Right lung (tissue), 10 donors: ENCODE measurements at places on chromosomes 6 and 20.
A peak's percentile ranks its signal among the peaks of the same experiment; 100 is the strongest.

- no peak for DNase-seq
Measured at GRCh38 chr6:24858177-24858653, 59.5 kb upstream of the ARMH2 start.

DNA sequence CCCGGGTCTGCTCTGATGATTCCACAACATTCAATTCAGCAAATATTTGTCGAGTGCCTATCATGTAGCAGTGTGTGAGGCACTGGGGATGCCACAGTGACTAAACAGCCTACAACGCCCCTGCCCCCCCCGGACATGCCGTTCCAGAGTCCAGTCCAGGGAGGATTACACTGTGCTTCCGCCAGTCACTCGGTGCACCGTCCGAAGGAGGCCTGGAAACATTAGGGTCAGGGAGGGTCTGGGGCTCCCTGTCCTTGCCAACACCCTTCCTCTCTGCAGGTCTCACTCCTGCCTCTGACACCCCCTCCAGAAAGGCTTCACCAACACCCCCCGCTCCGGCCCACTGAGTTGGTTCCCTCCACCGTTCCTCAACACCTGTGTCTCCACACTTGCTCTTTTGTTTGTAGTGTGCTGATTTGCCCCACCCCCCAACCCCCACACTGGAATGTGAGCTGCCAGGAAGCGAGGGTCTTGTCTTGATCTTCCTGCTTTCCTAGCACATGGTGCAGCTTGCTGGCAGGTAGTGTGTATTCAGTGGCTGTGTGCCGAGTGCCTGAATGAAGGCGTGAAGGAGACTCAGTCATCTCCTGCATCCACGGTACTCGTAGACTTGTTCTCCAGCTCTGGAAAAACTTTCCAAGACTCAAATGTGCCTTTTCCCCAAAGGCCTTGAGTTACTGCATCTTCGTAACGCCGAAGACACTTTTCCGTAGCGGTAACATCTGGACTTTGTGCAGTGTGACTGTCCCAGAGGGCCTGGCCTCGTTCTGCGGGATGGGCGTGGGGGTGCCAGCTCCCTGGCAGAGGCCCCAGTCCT is 150.4 kb downstream of the ZDHHC14 start:
- no peak for DNase-seq

DNA sequence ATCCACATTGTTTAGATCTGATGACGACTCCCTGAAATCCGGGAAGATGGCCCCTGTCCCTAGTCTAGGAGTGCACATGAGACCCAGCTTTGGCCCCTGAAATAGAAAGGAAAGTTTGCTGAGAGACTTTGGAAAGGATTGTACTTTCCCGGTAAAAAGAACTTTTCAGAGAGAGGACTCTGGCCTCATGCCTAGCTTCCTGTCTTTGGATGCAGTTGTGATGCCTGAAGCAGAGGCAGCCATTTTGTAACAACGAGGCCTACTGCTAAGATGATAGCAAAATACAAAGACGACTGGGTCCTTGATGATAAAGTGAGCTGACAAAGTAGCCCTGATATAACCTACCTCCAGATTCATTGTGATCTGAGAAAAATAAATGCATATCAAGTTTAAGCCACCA is 6.9 kb downstream of the CPNE5 start:
- no peak for DNase-seq

- DNase-seq, result no peak
Measured at GRCh38 chr6:33082702-33083101, 6.9 kb downstream of the HLA-DPB1 start.

- DNase-seq, result no peak
Measured at GRCh38 chr6:1615151-1615852, 5.6 kb downstream of the FOXC1 start.

DNA sequence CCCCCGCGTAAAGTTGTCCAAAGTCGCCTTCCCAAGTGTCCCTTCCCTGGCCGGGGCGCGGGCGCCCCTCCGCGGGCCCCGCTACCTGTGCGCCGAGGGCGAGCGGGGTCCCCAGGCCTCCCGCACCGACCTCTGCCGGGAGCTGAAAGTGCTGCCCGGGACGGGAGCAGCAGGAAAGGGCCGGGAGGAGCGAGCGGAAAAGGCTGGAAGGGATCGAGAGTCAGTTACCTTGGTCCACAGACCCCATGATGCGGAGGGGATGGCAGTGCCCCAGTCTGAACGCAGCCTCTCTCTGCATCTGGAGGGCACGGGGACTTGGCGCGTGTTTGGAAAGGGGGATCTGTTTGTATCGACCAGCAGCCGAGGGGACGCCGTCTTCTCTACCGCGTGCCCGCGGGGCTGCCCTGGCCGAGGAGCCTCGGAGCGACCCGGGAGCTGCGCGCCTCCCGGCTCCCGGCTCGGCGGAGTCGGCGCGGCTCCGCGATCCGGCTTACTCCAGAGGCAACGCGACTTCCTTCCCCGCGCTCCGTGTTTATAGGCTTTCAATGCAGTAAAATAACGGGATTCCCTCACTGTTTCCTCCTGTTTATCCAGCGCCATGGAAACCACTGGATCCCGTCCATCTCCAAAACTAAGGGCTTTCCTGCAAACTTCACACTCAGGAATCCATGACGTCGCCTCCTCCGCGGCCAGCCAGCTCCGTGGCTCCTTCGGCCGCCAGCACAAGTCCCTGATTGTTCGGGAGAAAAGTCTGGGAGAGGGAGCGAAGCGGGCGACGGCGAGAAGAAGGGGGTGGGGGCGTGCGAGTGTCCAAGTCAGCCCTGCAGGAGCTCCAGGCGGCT is 20.0 kb upstream of the NFATC2 start:
- DNase-seq, result peak; percentile 97

GRCh38 chr6:53361549-53362031 is 12.8 kb upstream of the ELOVL5 start:
- DNase-seq, result peak; percentile 67

DNA sequence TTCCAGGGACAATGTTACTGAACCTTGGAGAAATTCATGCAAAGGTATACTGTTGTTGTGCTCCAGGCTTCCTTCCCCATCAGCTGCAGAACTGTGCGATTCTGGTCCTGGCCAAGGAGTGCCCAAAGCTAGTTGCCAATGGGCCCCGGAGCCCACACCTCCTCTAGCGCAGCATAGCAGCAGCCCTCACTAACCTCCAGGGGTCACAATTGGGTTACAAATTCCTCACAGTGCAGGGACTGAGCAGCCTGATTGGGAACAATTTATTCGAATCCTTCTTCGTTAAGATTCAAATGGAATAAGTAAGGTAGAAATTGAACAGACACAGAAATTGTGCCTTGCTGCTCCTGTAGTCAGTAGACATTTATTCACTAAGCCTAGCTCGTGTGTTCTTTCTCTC is 284.9 kb downstream of the PRKN start:
- no peak for DNase-seq

DNA sequence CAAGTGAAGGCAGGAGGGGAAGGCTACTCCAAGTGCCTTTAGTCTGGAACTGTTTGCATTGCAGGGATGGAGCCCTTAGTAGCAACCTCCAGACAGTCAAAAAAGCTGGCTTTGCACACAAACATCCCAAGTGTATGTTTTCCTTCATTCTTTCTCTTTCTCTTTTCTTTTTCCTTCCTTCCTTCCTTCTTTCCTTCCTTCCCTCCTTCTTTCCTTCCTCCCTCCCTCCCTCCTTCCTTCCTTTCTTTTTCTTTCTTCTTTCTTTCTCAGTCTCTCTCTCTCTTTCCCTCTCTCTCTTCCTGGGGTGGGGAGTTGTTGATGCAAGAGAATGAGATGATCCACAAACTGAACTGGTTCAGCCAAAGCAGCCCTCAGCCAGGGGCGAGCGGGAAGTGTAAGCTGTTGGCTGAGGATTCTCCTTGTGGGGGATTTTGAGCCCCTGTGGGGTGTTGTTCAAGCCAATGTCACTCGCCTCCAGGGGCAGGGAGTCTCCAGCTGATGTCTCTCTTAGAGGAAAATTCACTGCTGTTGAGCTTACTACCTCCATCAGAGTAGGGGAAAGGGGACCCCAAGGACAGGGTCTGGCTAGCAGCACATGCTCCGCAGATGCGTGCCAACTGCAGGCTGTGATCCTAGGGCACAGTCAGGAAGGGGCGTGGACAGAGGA is 11.7 kb downstream of the RSPO4 start:
- no peak for DNase-seq

DNA sequence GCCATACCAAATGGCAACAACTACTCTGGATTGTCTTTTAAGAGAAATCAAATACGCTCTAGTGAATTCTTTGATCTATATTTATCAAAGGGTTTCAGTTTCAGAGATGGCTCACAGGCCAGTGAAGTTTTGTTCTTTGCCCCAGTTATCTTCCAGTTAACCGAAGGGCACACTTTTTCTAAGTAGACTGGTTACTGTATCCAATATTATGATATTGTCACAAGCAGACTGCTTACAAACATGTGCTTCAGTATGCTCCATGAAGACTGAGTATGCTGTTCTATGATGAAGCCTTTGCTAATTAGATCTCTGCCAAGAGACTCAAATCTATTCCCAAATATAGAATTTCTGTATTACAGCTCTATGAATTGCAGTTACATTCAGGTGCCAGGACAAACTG is 181.1 kb downstream of the REV3L start:
- no peak for DNase-seq

DNA sequence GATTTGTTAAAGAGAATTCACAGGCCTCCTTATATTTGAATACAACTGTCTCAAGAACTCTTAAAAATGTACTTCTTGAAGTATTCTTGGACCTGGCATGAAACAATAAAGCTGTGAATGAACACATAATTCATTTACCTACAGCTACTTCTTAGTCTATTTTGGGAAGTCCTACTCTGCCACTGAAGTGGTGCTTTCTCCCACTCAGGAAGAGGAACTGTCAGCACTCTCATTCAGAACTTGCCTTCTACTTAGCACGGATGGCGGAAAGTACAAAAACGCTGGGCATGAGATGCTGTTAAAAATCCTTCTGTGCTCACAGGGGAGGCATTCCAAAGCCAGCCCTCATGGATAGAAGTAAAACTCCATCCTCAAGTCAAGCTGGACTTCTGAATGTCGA is 144.8 kb upstream of the LAMP5 start:
- DNase-seq, result no peak

DNA sequence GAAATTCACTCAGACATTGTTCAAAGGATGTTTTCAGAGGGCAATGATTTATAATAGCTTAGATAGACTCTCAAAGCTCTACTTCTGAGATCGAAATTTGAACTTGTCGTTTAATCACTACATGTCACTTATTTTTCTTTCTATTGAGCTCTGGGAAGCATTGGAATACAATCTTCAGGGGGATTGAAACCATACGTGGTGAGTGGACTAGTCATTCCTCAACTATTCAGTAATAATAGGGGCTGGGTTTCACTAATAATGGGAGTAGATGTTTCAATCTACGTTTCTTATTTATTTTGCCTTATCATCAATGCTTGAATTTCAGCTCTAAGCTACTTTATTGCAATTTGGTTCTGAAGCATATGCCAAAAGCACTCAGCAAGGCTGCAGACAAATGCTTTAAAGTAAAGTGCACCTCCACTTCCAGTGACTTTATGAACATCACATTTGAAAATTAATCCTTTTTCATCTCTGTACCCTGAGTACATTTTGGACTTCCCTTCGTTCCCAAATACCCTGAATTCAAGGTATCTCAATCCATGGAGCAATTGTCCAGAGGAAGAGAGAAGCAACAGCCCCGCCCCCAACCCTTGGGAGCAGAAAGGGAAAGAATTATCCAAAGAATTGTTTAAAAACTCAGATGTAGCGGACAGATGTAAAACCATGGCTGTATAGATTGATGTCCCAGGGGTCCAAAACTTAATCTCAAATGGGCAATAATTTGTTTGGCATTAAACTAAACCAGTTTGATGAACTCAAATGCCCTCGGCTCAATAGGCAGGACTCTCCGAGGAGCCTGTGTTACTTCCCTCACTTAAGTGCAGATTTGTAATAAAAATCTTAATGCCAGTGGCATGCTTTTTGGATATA is 68.1 kb downstream of the HFE start:
- DNase-seq, result peak; percentile 57

GRCh38 chr6:116812051-116812650 is 16.7 kb downstream of the GPRC6A start:
- DNase-seq, result no peak

- no peak for DNase-seq
Measured at GRCh38 chr6:3405679-3406078, 51.2 kb downstream of the SLC22A23 start.

GRCh38 chr6:149335924-149336608 is 18.6 kb downstream of the TAB2 start:
- no peak for DNase-seq

GRCh38 chr6:85593438-85594196 is at the start of gene SNX14:
Gene SNX14 (minus strand): TSS chr6:85593858. CDS start chr6:85593718, 140 bp downstream.
- peak; percentile 94 for DNase-seq

- DNase-seq, result no peak
Measured at GRCh38 chr6:106525107-106525881, 104.0 kb downstream of the RTN4IP1 start.

DNA sequence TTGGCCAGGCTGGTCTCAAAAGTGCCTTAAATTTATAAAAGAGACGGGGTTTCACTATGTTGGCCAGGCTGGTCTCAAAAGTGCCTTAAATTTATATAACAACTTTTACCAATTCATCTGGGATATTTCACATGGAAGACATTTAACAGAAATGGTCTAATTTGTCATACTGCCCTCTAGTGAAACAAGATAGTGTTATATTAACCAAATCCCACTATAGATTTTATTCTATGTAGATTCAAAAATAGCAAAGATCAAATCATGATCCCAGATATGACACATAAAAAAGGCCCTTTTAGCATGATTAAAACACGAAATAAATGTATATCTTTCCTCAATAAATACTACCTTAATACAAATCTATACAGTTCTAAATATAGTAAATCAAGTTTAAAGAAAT is 102.8 kb upstream of the TFAP2D start:
- DNase-seq, result no peak

GRCh38 chr6:16471910-16472297 is 233.5 kb downstream of the GMPR start:
- no peak for DNase-seq

- DNase-seq, result no peak
Measured at GRCh38 chr20:7695635-7696034, 244.6 kb downstream of the HAO1 start.

DNA sequence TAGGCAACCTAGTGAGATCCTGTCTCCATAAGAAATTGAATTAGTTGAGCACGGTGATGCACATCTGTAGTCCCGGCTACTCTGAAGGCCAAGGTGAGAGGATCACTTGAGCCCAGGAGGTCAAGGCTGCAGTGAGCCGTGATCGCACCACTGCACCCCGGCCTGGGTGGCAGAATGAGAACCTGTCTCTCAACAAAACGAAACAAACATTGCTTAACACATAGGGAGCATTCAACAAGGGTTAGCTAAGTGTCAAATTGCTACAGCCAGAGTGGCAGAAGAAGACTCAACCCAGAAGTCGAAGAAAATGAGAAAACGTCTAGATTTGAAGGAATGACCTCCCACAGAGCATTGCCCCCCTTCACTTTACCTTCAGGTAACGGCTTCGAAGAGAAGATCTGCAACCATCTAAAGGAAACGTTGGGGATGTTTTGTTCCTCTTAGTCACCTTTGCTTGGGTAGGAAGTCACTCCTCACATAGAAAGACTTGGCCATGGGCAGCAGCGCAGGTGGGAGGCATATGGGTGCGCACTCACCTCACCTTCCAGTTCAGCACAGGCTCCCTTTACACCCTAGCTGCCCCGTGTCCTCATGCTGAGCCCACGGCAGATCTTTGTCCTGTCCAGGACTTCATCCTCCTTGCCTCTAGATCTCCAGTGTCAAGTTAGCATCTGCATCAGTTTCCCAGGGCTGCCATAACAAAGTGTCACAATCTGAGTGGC is 63.7 kb upstream of the SHLD1 start:
- no peak for DNase-seq
